Stimulated activated CD4-positive, alpha-beta T cell treated with anti-CD3 and anti-CD28 coated beads, Interleukin-4, amount 100 ng/mL, for 48 hours (primary cell): ENCODE measurements at places on chromosomes 1 and 21.

DNA sequence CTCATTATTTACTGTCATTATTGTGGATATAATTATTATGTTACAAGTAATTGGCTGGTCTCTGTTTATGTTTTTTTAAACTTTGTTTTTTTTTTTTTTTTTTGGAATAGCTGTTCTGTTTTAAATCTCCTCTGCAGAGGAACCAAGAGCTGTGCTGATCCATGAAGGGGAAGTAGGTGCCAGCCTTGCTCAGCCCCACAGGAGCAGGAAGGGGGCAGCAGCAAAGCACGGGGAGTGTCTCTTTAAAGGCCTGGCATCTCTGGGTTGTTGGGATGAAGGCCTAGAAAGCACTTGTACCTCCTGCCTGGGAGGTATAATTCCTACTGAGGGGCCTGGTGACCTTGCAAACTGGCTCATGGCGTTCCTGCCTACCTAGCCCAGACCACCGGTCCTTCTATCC lies 2.5 kb upstream of the GRHL3 start:
- DNase-seq = no peak

GRCh38 chr1:183982172-183982963 lies 55.2 kb downstream of the COLGALT2 start:
- no peak for DNase-seq

GRCh38 chr1:11339346-11340232 lies 66.6 kb downstream of the UBIAD1 start:
- DNase-seq = no peak

DNA sequence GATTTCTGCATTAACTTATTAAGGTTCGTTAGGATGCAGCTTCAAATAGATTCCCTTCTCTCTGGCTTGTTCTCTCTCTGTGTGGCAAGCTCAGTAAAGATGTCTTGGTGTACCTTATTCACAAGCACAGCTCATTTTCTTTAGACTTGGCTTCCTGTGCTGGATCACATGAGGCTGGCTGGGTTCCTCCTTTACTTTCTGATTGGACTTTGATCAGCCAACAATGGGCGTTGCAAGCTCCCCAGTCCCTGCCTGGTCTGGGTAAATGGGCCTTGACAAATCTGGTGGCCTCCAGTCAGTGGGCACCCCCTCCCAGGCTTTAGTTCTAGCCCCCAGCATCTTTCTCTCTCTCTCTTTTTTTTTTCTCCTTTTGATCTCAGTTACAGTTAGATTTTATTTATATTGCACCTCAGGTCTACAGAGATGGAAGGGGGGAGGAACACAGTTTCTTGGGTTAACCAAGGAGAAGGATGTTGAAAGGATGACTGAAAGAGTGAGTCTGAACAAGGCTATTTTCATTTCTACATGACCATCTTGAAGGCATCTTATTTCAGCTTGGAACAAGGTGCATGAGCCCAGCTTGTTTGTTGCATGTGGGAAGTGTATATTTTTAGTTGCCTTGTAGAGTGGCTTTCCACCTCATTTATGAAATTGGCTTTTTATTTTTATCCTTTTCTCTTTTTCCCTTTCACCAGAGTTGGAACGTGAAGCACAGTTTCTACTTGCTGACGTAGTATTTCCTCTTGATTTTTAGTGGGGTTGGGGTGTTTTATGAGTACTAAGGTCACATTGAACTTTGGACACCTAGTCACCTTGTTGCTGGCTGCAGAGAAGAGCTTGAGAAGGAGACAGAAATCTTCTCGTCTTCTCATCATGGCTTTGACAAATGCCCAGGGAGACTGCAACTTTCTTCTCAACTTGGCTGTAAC lies 77.1 kb downstream of the PBX1 start:
- DNase-seq = no peak

DNA sequence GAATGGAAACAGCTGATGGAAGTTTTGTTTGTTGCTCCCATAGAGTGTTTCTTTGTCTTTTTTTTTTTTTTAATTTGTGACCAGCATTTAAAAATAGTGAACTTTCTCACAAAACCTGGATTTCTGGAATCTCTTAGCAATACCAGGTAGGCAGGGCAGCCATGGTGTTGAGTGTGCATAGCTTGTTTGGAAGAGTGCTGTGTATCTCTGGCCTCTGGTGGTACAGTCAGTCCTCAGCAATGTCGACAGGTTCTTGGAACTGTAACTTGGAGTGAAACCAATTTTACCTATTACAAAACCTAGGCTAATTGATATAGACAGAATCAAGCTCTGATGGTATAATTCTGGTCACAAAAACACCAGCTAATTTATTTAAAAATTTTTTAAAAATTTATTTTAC lies 6.7 kb downstream of the AADACL3 start:
- DNase-seq = no peak

- no peak for DNase-seq
Measured at GRCh38 chr1:40312238-40313205, 4.6 kb downstream of the COL9A2 start.
